Skin of body (tissue), 3 donors: ENCODE measurements at places on chromosomes 16 and 17. TPM values are rescaled to one million over a fixed set of nuclear protein-coding genes. Genes with fewer than 3 reads are reported as not detected.

The NDUFAB1 gene
- 74.9 TPM for total RNA-seq

The ANKRD40CL gene
- total RNA-seq = not detected

The TBC1D16 gene
- 18.3 TPM for total RNA-seq

The KRT34 gene
- total RNA-seq = 19.5 TPM

The BEAN1 gene
- 2.5 TPM for total RNA-seq

DNA sequence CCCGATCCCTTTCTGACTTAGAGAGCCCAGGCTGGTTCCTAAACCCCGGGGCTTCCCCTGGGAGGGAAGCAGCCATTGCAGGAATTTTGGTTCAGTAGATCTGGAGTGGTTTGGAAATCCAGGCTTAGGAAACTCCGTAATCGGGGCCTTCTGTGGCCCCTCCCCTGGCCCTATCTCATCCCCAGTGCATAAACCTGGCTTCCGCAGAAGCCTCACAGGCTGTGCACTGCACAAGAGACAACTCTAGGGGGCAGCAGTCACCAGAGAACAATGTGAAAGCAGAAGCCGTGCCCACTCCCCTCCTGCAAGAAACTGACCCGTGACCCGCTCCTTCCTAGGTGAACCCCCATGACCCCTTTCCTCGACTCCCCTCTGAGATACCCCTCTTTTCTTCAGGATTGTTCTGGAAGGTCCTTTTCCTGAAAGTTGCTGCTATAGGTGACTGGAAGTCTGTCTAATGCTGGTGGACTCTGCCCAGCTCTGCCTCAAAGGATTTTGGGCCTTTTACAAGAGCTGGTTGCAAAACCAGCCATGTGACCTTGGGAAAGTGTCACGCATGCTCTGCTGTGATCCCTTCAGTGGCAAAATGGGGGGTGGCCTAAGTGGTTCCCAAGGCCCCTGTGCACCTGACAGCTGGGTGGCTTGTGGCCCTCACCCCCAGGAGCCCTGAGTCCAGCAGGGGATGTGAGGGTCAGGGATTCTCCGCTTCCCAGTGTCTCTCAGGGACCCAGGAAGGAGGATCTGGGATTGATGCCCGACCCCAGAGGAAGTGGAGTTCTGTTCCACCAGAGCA, 14.4 kb downstream of the GUCY2D start:
- peak; percentile 5 for DNase-seq

GRCh38 chr17:69749911-69750310, 325.1 kb upstream of the KCNJ16 start:
- DNase-seq = peak; percentile 50

The GLIS2 gene
- total RNA-seq = 4.4 TPM

DNA sequence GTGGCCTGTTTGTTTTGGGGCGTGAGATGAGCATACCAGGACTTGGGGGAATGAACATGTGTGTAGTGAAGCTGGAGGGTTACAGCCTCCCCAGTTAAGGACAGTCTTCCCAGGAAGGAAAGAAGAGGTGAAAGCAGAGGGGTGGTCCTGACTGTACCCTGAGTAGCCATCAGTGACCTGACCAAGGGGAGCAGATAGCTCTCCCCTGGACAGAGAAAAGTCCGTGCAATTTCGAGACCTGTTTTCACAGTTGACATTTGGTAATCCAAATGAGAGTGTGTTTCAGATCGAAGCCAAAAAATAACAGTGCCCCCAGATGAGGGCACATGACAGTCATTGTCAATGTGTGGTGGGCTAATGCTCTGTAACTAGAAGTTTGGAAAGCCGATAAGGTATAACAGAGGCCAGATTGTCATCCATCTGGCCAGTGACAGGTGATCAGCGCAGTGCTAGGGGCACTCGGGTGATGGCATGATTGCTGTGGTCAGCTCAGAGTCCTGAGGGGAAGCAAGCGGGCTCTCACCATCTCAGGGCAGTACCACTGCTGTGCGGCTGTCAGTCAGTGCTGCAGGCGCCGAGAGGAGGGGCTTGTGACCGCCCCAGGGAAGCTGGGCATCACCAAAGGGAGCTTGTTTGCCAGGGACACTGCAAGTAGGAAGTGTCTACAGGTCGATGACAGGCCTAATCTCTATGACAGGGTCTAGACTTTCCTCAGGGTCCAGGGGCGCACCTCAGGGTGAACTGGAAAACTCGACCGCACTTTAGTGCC, 1.1 kb upstream of the NME2 start:
- no peak for DNase-seq

DNA sequence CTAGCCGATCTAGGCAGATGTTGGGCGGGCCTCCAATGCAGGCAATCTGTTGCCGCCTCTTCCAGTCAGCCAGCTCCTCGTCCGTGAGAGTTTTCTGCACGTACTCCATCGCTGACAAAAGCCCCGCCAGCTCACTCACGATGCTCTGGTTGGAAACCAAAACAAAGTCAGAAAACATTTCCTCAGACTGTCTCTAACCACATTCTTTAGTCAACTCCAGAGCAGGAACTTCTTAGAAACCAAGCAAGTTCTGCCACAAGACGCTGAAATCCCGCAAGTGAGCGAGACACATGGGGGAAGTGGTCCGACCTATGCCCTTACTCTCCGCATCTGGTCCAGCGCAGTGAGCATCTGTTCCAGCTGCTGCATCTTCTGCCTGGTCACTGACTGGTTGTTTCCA, 49.1 kb downstream of the STAT5A start:
- DNase-seq = peak; percentile 16

DNA sequence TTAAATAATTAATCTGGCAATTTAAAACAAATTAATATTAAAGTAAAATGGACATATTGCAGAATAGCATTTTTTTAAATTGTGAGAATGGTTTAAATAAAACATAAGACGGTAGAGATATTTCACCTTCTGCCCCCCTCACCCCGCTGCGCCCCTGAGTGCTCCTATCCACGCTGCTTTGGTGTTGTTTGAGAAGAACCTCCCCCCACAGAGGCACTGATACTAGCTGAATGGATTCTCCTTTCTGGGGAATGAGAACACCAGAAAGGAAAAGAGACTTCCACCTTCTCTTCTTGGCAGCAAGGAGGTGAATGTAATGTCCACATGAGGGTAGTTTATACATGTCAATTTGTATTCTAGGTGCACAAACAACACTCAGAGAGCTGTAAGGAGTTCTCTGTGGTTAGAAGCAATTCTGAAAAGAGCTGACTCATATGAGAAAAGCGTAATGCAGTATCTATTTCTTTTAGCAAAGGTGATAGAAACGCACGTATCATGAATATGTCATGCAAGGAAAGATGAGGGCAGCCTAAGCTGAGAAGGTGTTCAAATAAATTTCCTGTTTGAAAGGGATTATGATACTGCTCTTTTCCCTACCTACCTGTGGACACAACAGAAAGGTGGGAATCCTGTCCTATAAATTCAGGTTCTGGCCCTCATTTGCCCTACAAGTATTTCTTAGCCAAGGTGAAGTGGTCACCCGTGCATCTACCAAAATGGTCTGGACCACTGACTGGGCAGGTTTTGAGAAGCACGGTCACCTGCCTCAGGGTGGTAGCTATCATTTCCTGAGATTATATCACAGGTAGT, 126.9 kb downstream of the PARN start:
- DNase-seq = no peak

GRCh38 chr16:72612256-72612655, 435.7 kb downstream of the ZFHX3 start:
- DNase-seq = peak; percentile 39

DNA sequence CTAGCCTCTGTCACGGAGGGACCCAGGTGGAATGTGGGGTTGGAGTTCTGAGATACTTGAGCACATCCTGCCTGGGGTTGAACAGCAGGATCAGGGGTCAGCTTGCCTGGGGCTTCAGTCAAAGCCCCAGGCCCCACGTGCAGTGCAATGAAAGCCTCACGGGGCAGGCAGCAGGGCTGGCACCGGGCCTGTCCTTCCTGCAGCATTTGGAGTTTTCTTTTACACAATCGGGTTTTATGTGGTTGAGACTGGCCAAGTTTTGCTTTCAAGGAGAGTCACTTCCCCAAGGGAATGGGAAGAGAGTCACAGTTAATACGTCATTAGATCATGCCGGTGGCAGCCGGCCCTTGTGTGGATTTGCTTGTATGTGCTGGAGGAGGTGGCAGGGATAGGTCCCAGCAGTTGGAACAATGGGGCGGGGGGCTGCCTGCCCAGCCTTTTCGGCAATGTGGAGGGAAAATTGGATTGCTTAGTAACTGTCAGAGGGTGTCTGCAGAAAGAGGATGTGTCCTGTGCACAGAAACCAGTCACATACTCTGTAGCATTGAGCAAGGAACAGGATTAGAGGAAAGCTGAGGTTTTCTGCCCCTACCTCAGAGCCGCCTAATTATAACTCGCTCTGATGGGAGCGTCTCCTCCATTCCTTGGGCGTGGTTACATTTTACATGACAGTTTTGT, 4.5 kb downstream of the RMI2 start:
- peak; percentile 57 for DNase-seq

DNA sequence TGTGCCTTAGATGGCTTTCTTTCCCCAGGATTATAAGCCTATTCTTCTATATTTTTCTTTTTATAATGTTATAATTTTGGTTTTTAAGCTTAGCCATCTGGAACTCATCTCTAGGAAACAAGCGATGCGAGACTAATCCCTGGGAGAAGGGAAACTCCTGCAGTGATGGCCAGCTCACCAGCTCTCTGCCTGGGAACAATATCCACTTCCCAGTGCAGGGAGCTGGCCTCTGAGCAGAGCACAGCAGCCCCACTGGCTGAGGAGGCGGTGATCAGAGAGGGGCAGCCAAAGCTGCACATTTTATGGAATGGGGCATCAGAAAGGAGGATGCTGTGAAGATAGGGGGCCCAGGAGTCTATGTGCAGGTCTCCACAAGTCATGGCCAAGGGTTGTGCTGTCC, 183.3 kb downstream of the LGALS9B start:
- no peak for DNase-seq

The MSLN gene
- total RNA-seq = 1.4 TPM

GRCh38 chr17:80936723-80937122, 54.9 kb upstream of the CHMP6 start:
- no peak for DNase-seq

The CETP gene
- 2.9 TPM for total RNA-seq

DNA sequence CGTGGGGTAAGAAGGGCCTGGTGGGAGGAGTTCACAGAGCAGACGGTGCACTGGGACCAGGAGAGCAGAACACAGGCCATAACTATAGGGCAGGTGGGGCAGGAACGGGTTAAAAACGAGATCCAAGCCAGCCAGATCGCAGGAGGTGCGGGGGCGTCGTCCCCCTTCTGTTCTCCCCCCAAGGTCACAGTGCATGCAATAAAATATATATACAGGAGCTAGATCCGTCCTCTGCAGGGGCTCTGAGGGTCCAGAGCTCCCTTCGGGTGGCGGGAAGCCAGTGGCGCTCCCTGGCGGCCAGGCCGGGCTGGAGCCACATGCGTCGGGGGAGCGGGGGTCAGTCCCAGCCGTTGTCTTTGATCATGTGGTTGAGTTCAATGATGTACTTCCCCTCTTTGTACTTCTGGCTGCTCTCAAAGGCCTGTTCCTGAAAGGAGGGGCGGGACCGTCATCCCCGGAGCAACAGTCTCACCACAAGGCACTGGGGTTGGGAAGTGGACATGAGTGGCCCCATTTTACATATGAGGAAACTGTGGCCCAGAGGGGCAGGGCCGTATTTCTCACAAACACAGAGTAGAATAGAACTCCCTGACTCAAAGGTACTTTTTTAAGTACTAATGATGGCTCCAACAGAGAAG, 768 bp upstream of the TBX6 start:
- DNase-seq = peak; percentile 63

The NKD1 gene
- total RNA-seq = 4.9 TPM

DNA sequence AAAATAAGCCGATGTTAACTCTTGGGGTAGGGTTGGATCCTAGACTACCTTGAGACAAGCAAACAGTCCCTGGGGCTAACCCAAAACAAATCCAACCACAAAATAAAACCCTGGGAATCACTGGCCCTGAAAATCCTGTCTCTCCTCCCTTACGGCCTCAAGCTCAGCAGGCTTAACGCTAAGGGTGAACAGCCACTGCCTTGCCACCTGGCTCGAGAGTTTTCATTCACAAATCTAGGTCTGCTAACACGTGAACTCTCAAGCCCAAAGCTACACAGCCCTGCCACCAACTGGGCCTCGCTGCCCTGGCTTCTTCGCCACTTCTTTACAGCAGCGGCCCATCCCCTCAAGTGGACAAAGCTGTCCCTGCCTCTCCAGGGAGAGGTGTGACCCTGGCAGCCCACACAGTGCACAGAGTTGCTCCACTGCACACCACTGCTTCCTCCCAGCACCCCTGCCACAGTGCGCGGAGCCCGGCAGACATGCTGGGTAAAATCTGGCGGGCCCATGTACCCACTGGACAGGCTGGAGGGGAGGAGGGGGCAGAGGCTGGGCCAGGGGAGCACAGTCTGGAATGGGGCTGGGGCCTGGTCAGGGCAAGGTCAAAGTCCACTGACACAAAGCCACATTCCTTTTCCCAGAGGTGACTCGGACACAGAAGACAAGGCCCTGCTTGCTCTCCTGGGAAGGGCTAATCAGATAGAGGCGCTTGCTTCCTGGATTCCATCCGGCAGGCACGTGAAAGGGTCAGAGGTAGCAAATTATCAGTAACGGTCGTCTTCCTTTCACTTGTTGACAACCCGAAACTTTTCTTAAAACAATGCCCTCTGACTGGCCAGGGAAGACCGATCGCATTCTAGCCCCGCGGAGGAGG, 996 bp downstream of the PCYT2 start:
- DNase-seq = no peak
